ENCODE measurements at places on chromosomes 7 and 10.
A peak's percentile ranks its signal among the peaks of the same experiment; 100 is the strongest.

- no peak for DNase-seq
These were observed 598.8 kb downstream of the SUGCT start for GRCh38 chr7:40733578-40733977.

GRCh38 chr7:2247141-2247995 lies 5.3 kb downstream of the NUDT1 start:
- no peak for DNase-seq

- no peak for DNase-seq
These were observed 1.6 kb upstream of the HILPDA start for GRCh38 chr7:128453836-128454804.

- DNase-seq = no peak
These were observed 11.2 kb downstream of the KPNA7 start for GRCh38 chr7:99196536-99197258.

- no peak for DNase-seq
These were observed 10.8 kb upstream of the SEMA3C start for GRCh38 chr7:80929619-80930018.

DNA sequence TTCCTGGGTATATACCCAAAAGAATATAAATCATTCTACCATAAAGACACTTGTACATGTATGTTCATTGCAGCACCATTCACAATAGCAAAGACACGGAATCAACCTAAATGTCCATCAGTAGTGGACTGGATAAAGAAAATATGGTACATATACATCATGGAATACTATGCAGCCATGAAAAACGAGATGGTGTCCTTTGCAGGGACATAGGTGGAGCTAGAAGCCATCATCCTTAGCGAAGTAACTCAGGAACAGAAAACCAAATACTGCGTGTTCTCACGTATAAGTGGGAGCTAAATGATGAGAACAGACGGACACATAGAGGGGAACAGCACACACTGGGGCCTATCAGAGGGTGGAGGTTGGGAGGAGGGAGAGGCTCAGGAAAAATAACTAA lies 183.7 kb upstream of the CELF2 start:
- no peak for DNase-seq

GRCh38 chr10:96588616-96589419 lies 2.0 kb upstream of the TM9SF3 start:
- DNase-seq = no peak

DNA sequence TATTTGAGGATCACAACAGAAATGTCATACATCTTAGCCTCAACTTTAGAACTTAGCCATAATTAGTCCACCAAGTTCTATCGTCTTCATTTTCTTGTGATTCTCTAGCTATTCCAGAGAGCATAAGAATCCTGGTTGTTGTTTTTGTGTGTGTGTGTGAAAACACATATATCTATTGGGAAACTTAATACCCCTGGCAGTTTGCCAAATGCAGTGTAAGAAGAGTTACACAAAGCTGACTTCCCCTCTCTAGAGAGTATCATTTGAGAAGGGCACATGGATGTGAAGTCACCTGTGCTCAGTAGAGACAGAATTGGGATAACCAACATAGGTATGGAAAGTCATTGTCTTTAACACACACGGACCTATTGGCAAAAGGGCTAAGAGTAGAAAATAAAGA lies 19.3 kb downstream of the FOXI2 start:
- no peak for DNase-seq

DNA sequence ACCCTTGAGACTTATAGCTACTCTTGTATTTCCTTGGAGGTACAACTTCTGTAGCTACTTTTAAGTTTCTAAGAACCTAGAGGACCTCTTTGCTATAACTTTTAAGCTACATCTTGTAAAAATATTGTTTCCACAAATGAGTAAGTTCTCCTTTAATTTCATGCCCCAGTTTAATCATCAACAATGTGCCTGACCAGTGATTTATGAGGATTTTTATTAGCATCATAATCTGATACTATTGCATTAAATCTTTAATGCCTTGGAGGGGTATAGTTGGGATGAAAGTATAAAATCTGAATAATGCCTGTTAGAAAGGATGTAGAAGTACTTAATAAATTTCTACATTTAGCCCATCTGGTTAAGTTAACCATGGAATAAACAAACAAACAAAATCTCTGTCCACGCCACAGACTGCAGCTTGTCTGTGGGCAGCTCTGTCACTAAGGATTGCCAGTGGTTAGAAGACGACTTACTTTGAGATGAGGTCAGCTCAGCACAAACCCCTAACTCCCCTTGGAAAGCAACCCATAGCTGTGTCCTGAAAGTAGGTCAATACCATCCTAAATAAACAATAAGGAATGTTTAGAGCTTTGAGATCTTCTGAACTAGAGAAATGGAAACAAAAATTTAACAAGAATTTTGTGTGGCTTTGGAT lies 18.3 kb downstream of the UBE2D1 start:
- no peak for DNase-seq

DNA sequence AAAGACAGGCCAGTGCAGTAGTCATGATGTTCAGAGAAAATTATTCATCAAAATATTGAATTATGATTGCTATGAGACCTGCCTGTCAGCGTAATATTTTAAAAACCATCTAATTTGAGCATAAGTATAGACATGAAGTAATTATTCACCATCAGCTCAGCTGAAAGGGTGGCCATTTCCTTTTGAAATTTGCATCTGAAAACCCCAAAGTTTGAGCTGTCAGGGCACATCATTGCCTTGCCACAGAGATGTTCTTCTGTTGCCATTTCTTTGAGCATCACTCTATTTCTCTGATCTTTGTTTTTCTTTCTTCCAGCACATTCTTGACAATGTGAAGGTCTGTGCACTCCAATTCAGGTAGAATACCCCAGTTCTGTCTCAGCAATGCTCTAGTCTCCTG lies 147.5 kb upstream of the RHOBTB1 start:
- DNase-seq = no peak

GRCh38 chr10:34228066-34228465 lies 587.0 kb downstream of the PARD3 start:
- no peak for DNase-seq

- DNase-seq = no peak
These were observed 409.0 kb downstream of the KCNMA1 start for GRCh38 chr10:77228559-77228958.

DNA sequence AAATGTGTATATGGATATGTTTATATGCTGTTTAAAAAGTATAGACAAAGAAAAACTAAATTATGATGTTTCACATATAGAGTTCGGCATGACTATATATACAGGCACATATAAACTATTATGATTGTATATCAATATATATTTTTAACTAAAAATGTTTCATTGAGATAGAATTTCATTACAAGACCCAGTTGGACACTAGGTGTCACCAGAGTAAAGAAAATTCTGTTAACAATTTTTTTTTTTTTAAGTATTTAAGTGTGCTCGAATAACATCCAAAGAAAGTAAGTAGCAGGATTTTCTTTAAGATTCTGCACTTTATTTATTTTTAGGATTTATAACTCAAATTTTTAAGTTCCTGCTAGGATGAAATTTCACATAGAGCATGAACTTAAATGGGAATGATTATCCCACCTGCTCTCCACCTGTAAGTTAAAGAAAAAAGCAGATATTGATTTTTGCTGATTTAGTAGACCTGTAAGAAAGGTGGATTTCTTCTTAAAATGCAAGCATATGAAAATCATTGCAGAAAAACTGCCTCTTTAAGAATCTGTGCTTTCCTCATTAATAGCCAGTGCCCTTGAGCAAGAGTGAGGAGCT lies 961.5 kb downstream of the PCDH15 start:
- no peak for DNase-seq

GRCh38 chr10:29761916-29762315 lies 127.1 kb upstream of the SVIL start:
- DNase-seq = no peak

GRCh38 chr7:102888561-102889233 lies 24.1 kb upstream of the LRRC17 start:
- DNase-seq = no peak

- DNase-seq = no peak
These were observed 2.8 kb upstream of the CUL1 start for GRCh38 chr7:148695953-148696352.

DNA sequence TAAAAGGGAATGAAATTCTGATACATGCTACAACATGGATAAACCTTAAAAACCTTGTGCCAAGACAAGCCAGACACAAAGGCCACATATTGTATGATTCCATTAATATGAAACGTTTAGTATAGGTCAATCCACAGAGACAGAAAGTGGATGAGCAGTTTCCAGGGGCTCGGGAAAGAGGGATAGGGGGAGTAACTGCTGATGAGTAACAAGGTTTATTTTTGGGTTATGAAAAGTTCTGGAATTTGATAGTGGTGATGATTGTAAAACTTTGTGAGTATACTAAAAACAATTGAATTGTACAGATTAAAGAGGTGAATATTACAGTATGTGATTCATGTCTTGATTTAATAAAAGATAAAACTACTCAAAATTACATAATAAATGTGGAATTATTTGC lies 19.1 kb upstream of the SLC13A1 start:
- DNase-seq = no peak

GRCh38 chr7:156237614-156238013 lies 403.0 kb upstream of the RNF32 start:
- DNase-seq = no peak

DNA sequence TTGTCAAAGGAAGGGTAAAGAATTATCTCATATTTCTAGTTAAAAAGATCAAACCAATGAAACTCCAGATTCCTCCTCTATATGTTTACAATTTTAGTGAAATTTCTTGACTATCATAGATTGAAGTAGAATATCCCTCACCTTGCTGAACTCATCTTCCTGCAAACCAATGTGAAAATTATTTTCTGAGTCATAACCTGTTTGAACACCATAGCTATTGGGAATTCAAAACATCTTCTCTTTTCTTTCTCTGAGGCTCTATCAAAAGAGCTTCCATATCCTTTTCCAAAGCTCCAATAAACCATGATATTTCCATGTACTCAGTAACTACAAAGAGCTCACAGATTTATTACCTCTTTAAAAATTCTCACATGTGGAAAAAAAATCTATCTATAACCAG lies 134.3 kb downstream of the DOCK4 start:
- DNase-seq = no peak

GRCh38 chr10:93835770-93836169 lies 58.0 kb upstream of the SLC35G1 start:
- no peak for DNase-seq

DNA sequence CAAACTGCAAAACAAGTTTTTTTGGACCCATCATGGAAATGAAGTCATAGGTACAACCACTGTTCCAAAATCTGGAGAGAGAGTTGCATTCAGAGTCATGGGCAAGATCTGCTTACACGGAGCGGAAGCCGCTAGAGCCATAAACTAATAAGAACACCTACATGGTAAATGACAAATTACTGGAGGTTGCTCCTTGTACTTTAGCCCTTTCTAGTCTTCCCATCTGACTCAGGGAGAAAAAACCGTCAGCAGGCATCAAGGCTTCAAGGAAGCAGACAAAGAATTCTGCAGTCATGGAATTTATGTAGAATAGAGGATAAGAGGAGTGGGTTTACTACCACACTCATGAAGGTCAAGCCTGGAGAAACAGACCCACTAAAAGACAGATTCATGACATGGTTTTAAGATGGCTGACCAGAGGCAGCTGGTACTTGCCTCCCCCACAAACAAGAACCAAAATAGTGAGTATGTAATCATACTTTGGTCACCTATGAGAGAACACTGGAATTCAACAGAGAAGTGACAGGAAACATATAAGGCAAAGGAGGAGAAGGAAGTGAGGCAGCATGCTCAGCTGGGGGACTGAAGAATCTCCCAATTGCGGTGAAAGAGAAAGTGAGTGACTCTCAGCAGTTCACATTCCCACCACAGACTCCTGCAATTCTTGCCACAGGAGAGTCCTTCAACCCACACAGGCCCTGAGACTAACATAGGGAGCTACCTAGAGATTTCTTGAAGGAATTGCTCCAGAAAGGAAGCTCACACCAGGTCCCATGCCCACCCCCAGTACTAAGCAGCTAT lies 42.4 kb upstream of the ASAH2 start:
- no peak for DNase-seq

DNA sequence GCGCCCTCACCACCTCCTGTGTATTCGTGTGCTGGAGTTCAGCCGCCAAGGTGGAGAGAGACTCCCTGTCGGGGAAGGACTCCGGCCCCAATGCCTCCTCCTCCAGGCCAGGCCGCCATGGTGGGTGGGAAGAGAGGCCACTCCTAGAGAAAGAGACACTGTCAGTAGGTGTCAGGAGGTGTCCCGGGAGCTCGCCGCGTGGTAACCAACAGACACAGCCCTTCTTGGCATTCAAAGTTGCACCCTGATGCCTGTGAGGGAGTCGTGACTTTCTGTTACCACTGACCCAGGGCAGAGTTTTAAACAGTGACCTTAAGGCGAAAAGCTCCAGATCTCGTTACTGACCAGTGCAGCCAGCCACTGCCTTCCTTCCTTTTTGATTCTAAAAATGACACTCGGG lies 155.2 kb downstream of the CUX1 start:
- no peak for DNase-seq

- DNase-seq = peak; percentile 29
These were observed 523 bp downstream of the PURB start for GRCh38 chr7:44884621-44885393.

- no peak for DNase-seq
These were observed 67.7 kb upstream of the CC2D2B start for GRCh38 chr10:95840121-95840520.

GRCh38 chr10:112343056-112343806 lies 30.7 kb upstream of the ACSL5 start:
- DNase-seq = no peak

- no peak for DNase-seq
These were observed 61.7 kb upstream of the RAB11FIP2 start for GRCh38 chr10:118108194-118109026.

GRCh38 chr7:7869036-7869435 lies 99.6 kb upstream of the GLCCI1 start:
- no peak for DNase-seq

DNA sequence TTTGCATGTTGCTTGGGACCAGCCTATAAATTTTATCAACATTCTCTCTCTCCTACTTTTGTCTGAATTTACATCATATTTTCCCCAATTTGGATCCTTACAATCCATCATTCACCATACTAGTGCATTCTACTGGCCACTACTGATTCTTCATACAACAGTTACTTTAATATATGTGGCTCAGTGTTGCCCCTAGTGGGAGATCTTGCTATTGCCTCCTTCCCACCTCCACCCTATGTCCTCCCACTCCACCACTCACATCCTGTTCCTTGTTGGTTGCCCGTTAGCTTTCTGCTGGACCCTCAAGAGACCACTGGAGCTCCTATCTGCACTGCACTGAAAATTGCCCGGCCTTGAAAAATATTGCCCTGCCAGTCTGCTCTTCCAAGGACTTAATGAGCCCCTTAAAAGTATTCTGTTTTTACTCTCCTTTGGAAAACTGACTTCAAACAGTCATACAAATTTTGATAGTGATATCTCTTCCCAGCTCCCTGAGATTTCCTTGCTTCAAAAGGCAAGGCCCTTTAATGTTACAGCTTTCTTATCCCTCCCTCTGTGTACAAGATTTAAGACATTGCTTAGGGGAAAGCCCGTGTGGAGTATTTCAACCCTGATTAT lies 243.2 kb upstream of the TMEM229A start:
- no peak for DNase-seq

DNA sequence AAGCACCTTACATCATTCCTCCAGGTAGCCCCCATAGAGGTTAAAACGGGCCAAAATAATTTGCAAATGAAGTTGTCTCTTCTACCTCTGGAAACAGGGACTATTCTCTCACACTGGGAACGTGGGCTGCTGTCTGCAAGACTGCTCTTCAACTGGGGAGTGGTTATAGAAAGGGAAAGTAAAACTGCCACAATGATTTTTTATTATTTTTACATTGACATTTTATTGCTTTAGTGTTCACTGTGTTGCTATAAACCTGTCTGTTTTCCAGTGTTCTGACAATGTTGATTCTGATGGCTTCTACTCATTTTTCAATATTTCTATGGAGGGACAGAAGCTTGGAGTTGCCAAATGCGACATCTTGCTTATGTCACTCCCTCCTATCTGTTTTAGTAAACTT lies 115.1 kb upstream of the ANTXRL start:
- DNase-seq = no peak

Measured in activated T-helper 1 cell treated with Interleukin-2 at 50 U/mL for 16 hours (primary cell).